ENCODE measurements at places on chromosomes 6 and 20.

DNA sequence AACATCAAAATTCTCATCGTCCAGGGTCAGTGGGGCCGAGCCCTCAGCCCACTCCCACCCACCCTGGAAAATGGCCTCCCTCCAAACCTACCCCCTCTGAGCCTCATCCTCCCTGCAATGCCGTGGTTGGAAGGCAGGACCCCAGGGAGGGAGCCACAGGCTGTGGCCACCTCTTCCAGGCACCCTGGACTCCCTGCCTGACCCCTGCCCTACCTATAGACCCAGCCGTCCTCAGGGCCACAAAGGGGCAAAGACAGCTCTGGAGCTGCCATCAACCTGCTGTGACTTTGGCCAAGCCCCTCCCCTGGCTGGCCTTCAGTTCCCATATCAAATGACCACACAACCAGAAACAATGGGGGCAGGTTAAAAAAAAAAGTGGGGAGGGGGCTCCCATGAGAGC is 2.3 kb upstream of the UCKL1 start:
- DNase-seq, result no peak

GRCh38 chr20:38212806-38213606 is 47.5 kb downstream of the KIAA1755 start:
- DNase-seq, result no peak

- no peak for DNase-seq
Measured at GRCh38 chr6:124881898-124882578, 80.2 kb upstream of the RNF217 start.

DNA sequence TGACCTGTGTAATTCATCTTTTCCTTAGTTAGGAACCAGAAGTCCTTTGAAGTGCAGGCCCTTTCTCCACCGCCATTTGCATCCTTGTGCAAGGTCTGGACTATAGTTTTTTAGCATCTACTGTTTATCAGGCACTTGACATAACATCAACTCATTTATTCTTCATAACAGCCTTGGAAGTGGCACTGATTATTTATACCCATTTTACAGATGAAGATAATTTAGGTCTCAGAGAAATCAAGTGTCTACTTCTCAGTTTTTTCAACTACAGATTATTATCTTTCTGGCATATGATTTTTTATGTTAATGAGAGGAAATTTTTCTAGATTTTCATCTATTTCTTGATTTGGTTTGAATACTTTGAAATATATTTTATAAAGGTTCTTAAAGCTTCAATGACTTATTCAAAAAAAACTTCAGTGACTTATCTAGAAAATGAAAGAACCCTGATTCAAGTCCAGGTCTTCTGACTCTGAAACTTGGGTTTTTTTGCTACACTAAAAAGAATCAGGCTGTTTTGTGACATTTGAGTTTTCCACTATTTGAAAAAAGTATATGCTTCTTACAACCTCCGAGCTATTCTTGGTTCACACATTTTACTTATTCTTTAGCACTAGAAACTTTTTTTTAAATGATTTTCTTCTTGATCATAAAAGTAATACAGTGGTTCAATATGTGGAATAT is 3.1 kb upstream of the UBE2J1 start:
- no peak for DNase-seq

DNA sequence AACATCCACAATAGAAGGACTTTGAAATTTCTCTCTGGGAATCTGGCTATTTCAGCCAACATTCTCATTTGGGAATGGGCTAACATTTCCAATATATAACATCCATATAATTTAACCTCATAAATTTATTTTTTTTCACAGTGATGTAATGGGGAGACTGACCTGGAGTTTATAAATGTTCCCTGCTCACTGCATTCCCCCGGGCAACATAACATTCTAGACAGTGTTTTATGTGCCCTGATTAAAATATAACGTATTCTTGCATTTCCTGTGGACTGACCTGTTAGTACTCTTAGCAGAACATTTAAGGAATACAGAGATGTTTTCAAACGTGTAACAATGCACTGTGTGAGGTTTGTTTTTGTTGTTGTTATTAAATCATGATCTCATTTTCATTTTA is 20.9 kb downstream of the TSHZ2 start:
- no peak for DNase-seq

DNA sequence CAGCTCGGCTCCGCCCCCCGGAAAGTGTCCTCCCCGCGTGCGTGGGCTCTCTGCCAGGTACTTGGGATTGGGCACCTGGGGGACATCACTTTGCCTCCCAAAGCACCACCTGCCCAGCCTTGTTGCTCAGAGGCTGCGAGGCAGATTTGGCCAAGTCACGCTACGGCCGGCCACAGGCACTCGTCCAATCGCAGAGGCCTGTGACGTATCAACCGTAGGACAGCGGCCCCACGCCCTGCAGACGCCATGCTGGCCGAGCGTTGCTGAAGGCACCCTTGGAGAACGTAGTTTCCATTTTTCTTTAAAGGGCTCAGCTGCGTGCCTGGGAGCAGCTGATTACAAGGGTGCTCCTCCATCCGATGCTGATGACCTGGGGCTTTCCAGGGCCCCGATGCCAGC is 3.1 kb downstream of the NTSR1 start:
- no peak for DNase-seq
